ENCODE measurements at places on chromosomes 1 and 21. TPM values are rescaled to one million over a fixed set of nuclear protein-coding genes. Genes with fewer than 3 reads are reported as not detected.

DNA sequence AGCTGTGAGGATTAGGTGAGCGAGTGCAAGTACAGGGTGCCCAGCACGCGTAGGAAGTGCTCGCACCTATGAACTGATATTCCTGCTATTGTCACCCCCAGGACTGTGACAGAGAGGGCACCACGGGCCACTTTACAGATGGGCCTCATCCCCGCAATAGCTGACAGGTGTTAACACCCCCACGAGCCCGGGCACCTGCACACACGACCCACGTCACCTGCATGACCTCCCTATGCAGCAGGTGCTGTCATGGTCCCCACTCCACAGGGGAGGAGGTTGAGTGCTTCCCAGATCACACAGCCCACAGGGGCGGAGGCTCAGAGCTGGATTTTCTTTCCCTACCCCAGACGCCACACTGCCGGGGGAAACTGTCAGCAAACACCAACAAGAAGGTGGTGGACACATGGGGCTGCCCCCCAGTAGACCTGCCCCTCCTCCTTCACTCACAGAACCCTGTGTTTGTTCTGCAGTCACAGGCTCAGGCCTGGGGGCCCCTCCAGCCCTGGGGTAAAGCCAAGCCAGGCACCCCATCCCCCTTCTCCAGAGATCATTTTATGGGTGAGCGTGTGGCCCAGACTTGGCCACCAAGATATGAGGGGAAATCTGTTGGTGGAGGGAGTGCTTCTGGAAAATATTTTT lies 465.5 kb downstream of the MATN1 start:
- no peak for DNase-seq

DNA sequence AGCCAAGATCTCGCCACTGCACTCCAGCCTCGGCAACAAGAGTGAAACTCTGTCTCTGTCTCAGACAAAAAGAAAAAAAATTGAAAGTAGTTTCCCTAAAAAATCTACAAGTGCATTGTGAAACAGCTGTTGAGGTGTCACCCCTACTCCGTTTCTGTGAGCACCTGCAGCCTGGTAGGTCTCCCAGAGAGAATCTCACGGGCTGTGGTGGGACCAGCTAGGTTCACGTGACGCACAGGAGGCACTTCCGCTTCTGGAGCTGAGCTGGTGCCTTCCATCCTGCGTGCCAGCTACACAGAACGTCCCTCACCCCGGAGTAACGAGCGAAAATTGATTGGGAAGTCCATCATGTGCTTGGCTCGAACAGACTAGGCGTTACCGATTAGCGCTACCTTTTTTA lies 66.8 kb downstream of the COL24A1 start:
- DNase-seq, result no peak

DNA sequence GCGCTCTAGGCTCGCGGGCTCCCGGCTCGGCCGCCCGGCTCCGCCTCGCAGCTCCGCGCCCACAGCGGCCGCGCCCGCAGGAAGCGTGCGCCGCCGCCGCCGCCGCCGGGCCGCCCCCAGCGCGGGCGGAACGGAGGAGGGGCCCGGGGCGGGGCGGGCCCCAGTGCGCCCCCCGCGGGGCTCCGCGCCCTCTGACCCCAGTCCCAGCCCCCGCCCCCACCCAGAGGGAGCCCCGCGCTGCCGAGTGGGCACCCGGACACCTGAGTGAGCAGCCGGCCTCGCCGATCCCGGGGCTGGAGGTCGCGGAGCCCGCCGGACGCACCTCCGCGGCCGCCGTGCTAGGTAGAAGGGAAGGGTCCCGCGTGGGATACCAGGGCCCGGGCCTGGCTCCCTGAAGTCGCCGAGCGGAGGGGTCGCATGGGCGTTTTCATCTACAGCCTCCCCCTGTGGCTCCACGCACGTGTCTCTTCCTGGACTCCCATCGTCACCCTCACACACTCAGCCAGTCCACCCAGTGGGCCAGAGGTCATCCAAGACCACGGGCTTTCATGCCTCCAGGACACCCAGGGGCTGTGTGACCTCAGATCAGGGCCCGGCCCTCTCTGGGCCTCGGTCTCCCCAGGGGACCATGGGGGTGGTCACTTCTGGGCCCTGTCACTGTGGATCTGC lies at the start of gene SDC3:
Gene SDC3, minus strand, starts transcription at position 63 of the 669 bp plus-strand sequence. CDS start 172 bp downstream, outside the sequence.
- DNase-seq, result no peak

- DNase-seq, result no peak
Measured at GRCh38 chr1:177976596-177976995, 6.7 kb upstream of the SEC16B start.

DNA sequence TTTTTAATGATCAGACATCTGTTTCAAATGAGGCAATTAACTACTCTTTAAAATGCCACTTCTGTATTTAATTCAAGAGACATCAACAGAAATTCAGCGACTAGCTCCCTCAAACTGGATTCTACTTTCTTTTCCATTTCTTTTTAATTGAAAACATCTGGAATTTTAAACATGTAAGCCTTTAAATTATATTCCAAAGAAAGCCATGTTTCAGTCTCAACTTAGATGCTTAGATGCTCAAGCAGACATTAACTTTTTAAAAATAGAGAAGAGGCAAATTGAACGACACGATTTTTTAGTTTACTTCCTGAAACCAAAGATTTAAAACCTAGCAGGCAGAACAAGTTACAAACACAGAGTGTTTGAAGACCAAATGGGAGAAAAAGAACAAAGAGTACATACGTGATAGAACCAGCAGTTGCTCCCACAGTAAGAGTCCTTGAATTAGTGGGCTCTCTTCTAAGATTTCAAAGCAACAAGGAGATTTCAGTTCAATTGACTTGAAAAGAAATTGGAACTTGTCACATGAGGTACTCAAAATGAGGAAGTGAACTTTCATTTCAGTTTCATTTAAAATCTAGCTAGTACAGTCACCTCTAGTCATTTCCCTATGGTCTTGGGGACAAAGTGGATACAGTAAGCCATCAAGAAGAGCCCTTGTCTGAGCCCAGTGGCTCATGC lies at the start of gene CTSS:
Gene CTSS, minus strand, starts transcription at position 483 of the 681 bp plus-strand sequence. CDS start 1,015 bp downstream, outside the sequence.
- DNase-seq, result peak; percentile 20

Gene PPIE
- polyA plus RNA-seq, result 46.6 TPM

Gene ASTN1
- polyA plus RNA-seq, result not detected

Gene GNAT2
- not detected for polyA plus RNA-seq

Gene LCE1C
- polyA plus RNA-seq, result not detected

Gene GPR89B
- 7.0 TPM for polyA plus RNA-seq
